ENCODE measurements at places on chromosomes 12 and 14.

- DNase-seq, result no peak
These were observed 48.2 kb downstream of the MBIP start for GRCh38 chr14:36271939-36272907.

GRCh38 chr12:66269142-66269541 is 33.2 kb upstream of the HELB start:
- no peak for DNase-seq

- no peak for DNase-seq
These were observed 600.5 kb downstream of the RERGL start for GRCh38 chr12:17489452-17489851.

- DNase-seq, result no peak
These were observed 354.9 kb downstream of the TMEM121 start for GRCh38 chr14:105881021-105881930.

All from kidney glomerular epithelial cell (primary cell).